ENCODE measurements at places on chromosomes 12 and 14.
A peak's percentile ranks its signal among the peaks of the same experiment; 100 is the strongest.

- no peak for DNase-seq
Measured at GRCh38 chr14:25067600-25067999, 17.7 kb upstream of the STXBP6 start.

DNA sequence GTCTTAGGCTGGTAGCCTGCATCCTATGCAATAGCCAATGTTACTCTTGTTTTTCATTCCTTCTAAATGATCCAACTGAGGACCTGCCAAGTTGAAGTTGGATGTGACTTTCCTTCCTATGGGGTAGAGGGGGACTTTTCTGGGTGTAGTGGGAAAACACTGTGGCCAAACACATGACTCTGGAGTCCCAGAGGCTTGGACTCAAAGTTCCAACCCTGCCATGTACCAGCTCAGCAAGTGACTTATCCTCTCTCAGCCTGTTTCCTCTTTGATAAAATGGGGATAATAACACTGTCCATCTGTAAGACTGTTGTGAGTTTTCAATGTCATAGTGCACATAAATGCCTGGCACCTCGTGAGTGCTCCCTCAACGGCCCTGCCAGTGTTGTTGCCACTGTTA lies 97.0 kb downstream of the ZFP36L1 start:
- DNase-seq = no peak

GRCh38 chr14:85895603-85896002 lies 365.7 kb downstream of the FLRT2 start:
- no peak for DNase-seq

- no peak for DNase-seq
Measured at GRCh38 chr14:81519200-81520011, 14.2 kb downstream of the SEL1L start.

DNA sequence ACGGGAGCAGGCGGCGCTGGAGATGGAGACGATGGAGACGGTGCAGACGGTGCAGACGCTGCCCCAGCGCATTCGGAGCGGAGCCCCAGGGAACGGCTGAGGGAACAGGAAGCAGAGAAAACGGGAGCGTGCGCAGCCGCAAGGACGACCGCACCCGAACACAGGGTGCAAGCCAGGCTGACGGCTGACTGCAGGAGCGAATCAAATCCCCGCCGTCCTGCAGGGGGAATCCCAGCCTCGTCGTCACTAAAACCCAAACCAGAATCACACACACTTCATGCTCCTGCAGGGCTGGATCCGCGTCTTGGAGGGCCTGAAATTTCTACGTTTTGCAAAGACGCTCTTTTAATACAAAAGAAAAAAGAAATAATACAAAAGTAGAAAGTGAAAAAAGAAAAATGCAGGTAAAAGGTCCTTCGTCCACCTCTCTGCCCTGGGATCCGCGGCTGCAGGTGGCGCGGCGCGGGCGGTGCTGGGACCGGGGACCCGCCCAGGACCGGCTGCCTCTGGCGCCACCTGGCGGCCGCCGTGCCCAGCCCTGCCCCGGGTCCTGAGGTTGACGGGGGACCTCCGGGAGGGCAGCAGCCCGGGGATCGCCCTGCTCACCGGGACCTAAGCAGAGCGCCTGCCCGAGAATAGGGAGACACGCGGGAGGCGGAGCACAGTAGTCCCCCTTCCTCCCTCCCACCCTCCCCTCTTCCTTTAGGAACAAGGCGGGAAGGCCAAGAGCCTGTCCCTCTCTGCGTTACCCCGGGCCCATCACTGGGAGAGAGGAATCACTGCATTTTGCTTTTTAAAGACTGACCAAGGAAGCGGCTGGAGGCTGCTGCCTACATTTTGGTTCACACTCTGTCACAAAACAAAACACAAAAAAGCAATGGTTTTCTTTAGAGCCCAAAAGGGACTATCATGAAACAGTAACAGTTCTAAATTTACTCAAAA lies 20.1 kb downstream of the STX2 start:
- peak; percentile 79 for DNase-seq

Data from stimulated activated CD4-positive, alpha-beta T cell treated with anti-CD3 and anti-CD28 coated beads, Interleukin-12 subunit alpha, Interleukin-12 subunit beta, amount 100 ng/mL, for 4 hours (primary cell).